ENCODE measurements at places on chromosomes 16 and 17.
A peak's percentile ranks its signal among the peaks of the same experiment; 100 is the strongest.

- DNase-seq, result no peak
Measured at GRCh38 chr16:72985148-72985941, 62.6 kb downstream of the ZFHX3 start.

GRCh38 chr17:61261001-61261637 lies 138.5 kb upstream of the TBX2 start:
- no peak for DNase-seq

DNA sequence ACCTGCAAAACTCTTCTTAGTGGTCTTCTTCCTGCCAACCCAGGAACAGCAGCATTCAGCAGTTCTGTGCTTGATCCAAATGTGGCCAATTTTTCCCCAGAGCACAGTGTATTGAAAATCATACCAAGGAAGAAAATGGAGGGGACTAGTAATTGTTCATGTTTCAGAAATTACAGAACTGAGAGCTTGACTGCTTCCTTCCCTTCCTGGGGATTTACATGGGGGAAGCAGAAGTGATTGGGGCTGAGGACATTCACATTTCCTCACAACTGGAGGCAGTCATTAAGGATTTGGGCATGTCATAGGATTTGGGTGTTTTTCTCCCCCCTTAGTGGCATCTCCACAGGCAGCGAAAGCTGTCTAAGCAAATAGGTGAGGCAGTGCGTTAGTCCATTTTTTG lies 19.7 kb downstream of the CIITA start:
- DNase-seq, result no peak

GRCh38 chr17:67076290-67076689 lies 31.9 kb downstream of the CACNG1 start:
- DNase-seq, result no peak

GRCh38 chr17:70945386-70945785 lies 776.1 kb downstream of the KCNJ2 start:
- no peak for DNase-seq

DNA sequence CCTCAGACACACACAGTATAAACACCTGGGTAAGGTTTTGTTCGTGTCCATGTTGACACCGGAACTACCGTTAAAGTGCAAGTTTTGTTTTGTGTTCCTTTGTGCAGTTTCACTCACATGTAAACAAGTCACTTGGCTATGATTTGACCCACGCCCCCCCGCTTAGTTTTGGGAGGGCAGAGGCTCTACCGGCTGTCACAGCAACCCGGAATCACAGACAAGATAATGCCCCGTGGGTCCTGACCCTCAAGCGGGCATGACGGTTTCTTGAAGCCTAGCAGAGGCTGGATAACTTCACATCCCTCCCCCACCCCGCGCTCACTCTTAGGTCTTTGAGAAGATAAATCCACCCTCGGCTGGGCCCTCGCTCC lies 1.7 kb downstream of the RASD1 start:
- no peak for DNase-seq

- DNase-seq, result no peak
Measured at GRCh38 chr17:47267354-47267828, 13.8 kb downstream of the ITGB3 start.

DNA sequence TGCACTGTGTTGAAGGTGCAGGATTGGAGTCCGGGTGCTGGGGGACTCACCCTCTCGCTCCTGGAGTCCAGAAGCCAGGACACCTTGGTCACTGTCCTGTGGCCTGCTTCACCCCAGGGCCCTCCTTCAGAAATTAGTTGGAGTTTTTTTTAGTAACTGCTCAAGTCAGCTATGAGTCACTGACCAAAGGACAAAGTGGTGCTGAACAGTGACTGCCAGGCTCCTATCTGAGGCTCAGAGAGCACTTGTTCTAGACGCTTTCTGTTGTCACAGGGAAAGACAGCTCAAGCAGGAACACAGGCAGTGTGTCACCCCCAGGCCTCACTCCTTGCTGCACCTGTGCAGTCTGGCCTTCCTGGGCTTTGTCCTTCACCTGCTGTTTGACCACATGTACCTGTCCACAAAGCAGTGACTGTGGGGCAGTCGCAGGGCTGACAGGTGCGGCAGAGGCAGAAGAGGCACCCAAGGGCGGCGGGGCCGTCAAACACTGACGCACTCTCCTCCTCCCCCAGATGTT lies 4.1 kb upstream of the FAAP100 start:
- DNase-seq, result no peak

- peak; percentile 13 for DNase-seq
Measured at GRCh38 chr16:85055493-85056210, 28.1 kb downstream of the KIAA0513 start.

DNA sequence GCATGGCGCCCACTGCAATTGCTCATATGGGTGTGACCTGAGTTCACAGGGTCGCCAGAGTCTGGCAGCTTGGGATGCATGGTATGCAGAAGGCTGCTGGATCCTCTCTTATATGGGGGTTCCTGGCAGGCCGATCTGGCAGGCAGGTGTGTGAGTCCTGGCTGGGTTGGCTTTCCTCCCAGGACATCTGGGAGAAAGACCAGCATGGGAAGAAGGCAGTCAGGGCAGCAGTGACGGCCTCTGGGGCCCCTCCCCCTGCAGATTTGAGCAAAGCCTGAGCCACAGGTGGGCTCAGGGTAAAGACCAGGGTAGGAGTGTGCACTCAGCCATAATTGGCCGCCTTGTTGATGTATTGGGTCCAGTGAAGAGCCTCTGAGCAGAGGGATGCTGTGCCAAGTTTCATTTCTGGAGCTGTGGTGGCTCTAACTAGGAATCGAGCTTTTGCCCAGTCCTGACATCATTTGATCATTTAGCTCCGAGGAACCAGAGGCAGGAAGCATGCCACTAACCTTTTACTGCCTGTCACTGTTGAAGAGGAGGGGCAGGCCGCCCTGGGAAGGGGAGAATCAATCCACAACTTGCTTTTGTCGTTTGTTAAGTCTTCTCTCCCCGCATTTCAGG lies 174.3 kb downstream of the CCDC182 start:
- DNase-seq, result no peak

- DNase-seq, result no peak
Measured at GRCh38 chr16:52718046-52718445, 171.1 kb upstream of the TOX3 start.

- DNase-seq, result no peak
Measured at GRCh38 chr17:69539781-69540319, 125.4 kb downstream of the MAP2K6 start.

DNA sequence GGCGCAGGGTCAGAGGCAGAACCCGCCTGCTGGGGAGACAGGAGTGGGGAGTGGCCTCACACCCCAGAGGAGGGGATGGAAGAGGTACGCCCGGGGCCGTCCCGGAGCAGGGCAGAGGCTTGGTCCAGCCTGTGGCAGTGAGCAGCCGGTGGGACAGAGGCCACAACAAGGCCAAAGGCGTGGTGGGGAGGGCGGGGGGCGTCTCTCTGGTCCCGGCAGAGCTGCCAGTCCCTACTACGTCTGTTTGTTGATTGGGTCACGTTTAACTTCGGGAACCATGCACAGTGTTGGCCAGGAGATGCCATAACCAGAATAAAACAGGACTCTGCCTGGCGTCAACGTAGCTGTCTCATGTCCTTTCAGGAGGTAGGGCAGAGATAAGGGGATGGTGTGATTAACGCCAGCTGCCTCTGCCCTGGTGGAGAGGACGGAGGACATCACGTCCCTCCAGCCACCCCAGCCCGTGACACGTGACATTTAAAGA lies 192.8 kb downstream of the BANP start:
- DNase-seq, result no peak

- DNase-seq, result no peak
Measured at GRCh38 chr17:11342138-11342537, 101.1 kb downstream of the SHISA6 start.

GRCh38 chr16:54412777-54413455 lies 126.3 kb upstream of the IRX3 start:
- DNase-seq, result no peak

All from germinal center (tissue), 1 donor.